Activated T-helper 2 cell treated with anti-CD3 and anti-CD28 coated beads, Interferon-gamma antibody, Interleukin-2, Interleukin-4, amounts not matched to agents 10 μg/mL and 5 μg/mL and 100 μg/mL, durations not matched to agents 14 hours and 24 hours and 36 hours (primary cell): ENCODE measurements at places on chromosomes 5 and 9. TPM values are rescaled to one million over a fixed set of nuclear protein-coding genes. Genes with fewer than 3 reads are reported as not detected.

DNA sequence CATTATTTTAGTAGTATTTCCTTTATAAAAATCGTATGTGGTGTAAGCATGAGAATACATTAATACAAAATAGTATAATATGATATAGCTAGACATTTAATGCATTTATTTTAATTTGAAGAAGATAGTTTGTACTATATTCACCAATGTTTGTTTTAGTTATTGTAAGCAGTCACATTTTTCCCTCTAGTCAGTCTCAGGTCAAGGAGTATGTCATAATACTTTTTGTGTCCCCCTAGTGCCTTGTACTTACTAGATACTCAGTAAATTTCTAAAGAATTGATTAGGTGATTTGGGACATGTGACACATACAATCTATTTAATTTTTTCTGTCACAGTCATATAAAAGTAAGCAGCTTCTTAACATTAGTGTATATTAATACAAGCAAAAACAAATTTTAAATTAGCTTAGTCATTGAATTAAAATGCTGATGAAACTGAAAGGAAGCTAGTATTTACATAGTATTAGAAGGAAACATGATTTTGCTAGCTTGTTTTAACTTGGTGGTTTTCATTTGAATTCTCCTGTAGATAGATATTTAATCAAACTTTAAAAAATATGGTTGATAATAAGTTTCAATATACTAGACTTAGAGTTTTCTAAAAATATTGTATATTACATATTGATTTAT is 242.2 kb downstream of the FER start:
- DNase-seq = no peak
- no peaks in the 10 kb centered on the region for H3K36me3 ChIP-seq
- H3K27me3 ChIP-seq = no peaks in the 10 kb centered on the region
- no peak overlapping the region for H3K27ac ChIP-seq
- no peak overlapping the region for H3K4me3 ChIP-seq
- H3K4me1 ChIP-seq = no peaks in the 10 kb centered on the region

- DNase-seq = no peak
- H3K27me3 ChIP-seq = no peaks in the 10 kb centered on the region
- no peak overlapping the region for H3K4me3 ChIP-seq
- H3K27ac ChIP-seq = no peak overlapping the region
Observed at GRCh38 chr9:129001504-129002325, 26.4 kb downstream of the SH3GLB2 start.

The GFPT2 gene
- total RNA-seq = 0.37 TPM in 1 of 2 replicates, not detected in the other

The AK8 gene
- total RNA-seq = not detected in 2 replicates

The DMGDH gene
- total RNA-seq = 0.37 and 0.41 TPM in 2 replicates
